ENCODE measurements at places on chromosomes 16 and 17. TPM values are rescaled to one million over a fixed set of nuclear protein-coding genes. Genes with fewer than 3 reads are reported as not detected.

- no peak for DNase-seq
Measured at GRCh38 chr16:73306901-73307413, 259.0 kb upstream of the ZFHX3 start.

- DNase-seq = no peak
Measured at GRCh38 chr17:28712032-28712704, 480 bp upstream of the PROCA1 start.

GRCh38 chr16:72856797-72857196 is 191.1 kb downstream of the ZFHX3 start:
- no peak for DNase-seq

Gene CCP110
- polyA plus RNA-seq = 6.1 TPM

DNA sequence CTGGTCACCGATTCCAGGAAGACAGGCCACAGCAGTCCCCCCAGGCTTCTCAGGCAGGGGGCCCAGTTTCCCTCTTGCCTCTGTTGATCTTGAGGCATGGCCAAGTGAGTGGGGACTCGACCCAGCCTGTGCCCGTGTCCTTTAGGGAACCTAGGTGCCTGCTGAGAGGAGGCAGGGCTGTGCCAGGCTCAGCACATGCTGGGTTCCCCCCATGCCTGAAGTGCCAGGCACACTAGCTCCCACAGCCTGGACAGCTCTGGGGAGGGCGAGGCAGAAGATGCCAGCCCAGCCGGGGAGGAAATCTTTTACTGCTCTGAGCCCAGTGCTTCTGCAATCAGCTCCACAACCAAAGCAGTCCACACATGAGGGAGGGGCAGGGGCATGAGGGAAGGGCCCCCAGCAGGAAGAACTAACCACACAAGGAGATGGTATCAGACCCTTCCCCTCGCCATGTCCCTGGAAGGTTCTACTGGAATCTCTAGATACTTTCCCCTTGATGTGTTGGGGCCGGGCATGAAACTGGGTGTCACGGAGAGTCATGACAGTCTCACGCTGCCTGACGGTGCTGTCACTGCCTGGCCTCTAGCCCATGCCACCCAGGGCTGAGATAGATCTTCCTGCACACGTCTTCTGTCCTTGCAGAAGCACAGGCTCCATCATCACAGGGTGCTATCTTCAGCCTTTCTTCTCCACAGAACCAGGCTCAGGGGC is 25.5 kb downstream of the MYO18A start:
- DNase-seq = peak; percentile 56

DNA sequence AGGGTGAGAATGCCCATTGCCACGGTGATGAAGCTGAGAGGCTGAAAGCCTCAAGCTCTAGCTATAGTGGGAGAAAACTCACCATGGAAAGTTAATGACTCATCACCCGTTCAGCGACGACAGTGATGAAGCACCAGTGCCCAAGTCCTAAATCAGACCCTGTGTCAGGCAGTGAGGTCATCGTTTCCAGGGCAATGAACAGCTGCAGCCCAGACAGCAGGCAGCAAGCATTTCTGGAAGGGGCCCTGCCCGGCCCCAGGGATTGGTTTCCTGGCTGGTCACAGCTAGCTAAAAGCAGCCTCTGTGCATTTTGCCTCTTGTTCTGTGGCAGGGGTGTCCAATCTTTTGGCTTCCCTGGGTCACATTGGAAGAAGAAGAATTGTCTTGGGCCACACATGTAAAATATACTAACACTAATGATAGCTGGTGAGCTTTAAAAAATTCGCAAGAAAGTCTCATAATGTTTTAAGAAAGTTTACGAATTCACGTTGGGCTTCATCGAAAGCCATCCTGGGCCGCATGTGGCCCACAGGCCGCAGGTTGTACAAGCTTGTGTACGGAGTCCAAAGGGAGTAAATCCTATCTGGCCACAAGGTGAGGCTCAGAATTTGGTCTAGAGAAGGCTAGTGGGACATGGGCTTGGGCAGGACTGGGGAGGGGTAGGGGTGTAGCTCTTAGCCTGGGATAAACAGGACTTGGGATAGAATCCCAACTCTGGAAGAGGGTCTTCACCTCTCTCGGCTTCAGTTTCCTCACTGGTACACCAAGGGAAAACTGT is 40.6 kb downstream of the MIS12 start:
- DNase-seq = peak; percentile 97

Gene TMEM94
- 186 TPM for polyA plus RNA-seq

All from adrenal gland (tissue), 19 donors.